Cardiac fibroblast (primary cell): ENCODE measurements at places on chromosomes 12 and 14.

DNA sequence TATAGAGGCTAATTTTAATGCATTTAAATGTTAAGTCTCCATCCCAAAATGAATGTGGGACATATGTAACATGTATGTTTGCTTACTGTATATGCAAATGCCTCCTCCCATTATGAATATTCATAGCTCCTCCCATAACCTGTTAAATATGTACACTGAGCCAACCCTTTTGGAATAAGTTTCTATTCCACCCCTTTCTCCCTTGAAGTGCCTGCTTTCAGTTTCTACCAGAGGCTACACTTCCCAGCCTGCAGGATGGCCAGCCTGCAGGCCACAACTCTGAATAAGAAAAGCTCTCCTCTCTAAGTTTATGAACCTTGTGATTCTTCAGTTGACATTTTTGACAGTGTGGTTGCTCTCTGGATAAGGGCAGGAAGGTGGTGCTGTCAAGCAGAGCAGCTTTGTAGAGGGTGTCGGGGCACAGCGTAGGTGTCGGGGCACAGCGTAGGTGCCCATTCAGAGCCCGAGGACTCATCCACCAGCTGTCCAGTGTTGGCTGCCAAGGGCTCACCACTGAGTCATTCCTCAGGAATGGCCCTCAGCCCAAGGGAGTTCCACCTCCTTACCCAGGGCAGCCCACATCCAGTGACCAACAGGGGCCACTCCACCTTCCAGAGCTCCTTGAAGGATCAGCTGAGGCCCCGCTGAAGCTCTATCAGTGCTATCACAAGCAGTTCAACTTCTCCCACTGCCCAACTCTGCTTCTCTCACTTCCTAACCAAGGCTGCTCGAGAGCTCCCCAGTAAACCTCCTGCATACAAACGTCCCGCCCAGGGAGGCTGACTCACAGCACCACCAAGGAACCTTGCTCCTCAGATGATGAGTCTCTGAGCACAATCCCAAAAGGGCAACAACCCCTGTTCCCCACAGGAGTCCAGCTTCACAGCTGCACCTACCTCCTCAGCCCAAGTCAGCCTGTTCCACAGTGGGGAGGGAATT lies 31.4 kb downstream of the VWF start:
- peak; percentile 83 for DNase-seq

- peak; percentile 10 for DNase-seq
Measured at GRCh38 chr14:71004481-71004880, 97.2 kb downstream of the PCNX1 start.

- peak; percentile 22 for DNase-seq
Measured at GRCh38 chr12:52975820-52976573, 27.1 kb downstream of the KRT18 start.

- no peak for DNase-seq
Measured at GRCh38 chr12:124411953-124412645, 117.2 kb downstream of the RFLNA start.

DNA sequence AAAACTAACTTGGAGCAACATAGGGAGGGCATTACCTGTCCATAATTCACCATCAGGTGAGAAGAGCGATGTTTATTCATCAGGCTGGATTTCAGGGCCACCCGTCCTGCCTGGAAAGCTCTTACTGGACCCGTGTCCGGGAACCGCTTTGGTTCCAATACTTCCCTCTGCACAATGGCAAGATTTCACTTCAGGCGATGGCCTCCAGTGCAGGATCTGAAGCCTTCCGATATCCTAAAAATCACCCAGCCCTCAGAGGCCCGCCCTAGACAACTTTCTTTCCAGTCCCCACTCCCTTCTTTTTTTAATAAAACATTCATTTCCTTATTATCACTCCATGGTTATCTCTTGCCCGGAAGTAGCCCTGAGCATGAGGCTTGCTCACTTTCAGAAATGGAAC lies 92.5 kb downstream of the BCL11B start:
- DNase-seq, result no peak

DNA sequence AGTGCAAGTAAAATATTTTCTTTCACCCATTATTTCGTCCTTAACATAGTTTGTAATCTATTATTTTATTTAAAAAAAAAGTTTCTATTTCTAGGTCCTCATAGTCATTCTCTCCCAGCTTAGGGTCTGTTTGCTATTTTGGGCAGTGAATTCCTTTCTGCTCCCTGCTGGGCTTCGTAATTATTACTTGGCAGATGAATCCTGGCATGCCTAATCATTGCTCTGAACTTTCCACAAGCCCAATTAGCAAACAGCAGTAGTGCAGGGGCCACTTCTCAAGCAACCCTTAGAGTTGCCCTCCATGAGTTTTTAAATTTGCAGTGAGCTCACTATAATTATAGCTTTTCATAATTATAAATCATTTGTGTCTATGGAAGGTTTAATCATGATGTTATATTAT lies 1378.3 kb upstream of the SEL1L start:
- DNase-seq, result no peak

DNA sequence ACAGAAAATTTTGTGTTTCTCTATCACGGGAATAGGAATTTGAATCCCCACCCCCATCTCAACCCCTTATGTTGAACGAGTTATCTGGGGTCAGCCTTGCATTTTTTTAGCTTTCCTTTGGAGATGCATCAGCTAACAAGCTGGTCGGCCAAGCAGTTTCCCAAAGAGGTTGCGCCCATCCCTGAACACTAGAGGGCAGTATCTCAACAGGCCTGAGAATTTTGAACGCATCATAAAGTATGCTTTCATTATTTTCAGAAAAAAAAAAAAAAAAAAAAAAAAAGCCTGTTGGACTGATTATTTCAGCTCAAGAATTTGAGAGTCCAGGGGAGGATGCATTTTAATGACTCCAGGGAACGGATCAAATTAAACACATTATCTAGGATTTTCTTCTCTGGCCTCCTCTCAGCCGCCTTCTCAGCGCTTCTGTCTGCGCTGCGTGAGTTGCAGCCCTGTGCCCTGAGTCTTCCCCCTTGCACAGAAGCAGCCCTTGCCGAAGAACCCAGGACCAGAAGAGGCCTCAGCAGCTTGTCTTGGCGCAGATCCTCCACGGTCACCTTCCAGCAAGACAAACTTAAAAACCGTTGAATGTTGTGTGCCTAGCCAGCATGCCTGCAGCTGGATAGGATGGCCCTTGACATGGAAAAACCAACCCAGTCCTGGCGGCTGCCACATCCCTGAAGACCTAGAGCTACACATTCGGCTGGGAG lies 76.6 kb upstream of the GZMB start:
- DNase-seq, result peak; percentile 77

GRCh38 chr12:9786726-9787717 lies 26.3 kb upstream of the CD69 start:
- DNase-seq, result peak; percentile 10

- no peak for DNase-seq
Measured at GRCh38 chr14:79749065-79749464, 462.2 kb downstream of the DIO2 start.
